ENCODE measurements at places on chromosomes 5 and 9.

GRCh38 chr5:143515829-143516228 is 112.3 kb upstream of the NR3C1 start:
- no peak for DNase-seq

DNA sequence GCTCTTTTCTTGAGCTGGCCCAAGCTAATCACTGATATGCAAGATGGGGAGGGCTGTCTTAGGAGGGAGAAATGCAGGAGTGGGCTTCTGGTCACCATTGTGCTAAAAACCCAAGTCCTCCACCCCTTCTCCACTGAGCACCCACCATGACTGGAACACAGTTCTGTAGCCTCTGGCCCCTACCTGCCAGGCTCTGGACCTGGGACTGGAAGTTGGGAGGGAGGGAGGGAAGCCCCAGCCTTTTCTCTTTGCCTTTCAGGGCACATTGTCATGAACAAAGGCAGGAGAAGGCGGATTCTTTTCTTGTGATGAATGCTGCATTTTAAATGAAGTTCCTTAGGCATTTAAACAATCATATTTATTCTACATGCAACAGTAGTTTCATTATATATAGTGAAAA is 559.1 kb upstream of the TRPC7 start:
- no peak for DNase-seq

GRCh38 chr9:21357479-21358460 is 7.1 kb upstream of the IFNA6 start:
- no peak for DNase-seq

DNA sequence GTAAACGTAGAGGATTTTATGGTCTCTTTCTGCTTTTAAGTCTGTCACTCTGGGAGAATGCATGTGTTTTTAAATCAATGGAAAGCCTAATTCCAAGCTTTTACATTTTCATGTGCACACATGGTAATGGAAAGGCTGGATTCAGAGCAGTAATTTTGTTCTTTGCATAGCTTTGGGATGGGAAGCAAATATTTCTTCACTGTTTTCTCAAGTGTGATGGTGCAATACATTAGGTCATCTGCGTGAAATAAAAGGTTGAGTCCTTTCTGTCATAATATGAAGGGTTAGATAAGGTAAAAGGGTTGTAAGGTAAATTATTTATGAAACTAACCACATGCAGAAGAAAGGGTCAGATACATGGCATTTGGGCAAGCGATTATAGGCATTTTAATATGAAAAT is 88.2 kb upstream of the NR3C1 start:
- no peak for DNase-seq

GRCh38 chr5:179998485-179998884 is 73.1 kb downstream of the RNF130 start:
- no peak for DNase-seq

GRCh38 chr5:151585970-151586369 is 5.2 kb downstream of the FAT2 start:
- DNase-seq = no peak

DNA sequence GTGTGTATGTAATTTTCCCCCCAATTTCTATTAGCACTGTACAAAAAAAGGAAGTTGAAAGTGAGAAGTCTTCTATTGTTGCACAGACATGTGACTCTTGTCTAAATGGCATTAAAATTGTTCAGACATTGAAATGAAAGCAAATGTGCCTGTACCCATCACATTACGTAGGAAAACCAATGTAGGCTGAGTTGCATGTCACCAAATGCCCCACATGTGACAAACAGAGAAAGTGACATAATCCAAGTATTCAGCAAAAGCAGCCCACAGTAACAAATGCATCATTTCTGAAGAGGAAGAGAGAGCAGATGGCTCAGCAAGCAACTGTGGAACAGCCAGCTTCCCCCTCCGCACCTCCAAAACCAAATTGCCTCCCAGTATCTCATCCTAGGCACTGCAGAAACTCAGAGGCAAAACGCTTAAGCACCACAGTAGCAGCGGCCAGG is 161.5 kb upstream of the NR4A3 start:
- DNase-seq = no peak

GRCh38 chr9:70607329-70607728 is 192.9 kb upstream of the KLF9 start:
- no peak for DNase-seq

DNA sequence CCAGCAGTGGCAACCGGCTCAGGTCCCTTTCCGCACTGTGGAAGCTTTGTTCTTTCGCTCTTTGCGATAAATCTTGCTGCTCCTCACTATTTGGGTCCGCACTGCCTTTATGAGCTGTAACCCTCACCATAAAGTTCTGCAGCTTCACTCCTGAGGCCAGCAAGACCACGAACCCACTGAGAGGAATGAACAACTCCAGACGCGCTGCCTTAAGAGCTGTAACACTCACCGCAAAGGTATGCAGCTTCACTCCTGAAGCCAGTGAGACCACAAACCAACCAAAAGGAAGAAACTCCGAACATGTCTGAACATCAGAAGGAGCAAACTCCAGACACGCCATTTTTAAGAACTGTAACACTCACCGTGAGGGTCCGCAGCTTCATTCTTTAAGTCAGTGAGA is 103.5 kb downstream of the GLIS3 start:
- DNase-seq = no peak

DNA sequence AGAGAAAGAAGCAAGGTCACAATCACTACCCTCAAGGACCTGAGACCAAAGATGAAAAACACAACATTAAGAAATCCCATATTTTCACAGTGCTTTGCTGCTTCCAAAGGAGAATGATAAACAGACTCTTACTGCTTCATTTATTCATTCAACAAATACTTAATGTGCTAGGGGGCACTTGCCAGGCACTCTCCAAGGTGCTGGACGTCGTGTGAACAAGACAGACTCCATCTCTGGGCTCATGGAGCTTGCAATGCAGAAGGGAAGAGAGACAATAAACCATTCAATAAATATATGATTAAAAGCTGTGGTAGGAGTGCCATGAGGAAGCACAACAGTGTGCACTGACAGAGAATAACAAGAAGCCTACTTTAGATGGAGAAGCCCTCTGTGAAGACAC is 327.7 kb downstream of the CDK5RAP2 start:
- no peak for DNase-seq

DNA sequence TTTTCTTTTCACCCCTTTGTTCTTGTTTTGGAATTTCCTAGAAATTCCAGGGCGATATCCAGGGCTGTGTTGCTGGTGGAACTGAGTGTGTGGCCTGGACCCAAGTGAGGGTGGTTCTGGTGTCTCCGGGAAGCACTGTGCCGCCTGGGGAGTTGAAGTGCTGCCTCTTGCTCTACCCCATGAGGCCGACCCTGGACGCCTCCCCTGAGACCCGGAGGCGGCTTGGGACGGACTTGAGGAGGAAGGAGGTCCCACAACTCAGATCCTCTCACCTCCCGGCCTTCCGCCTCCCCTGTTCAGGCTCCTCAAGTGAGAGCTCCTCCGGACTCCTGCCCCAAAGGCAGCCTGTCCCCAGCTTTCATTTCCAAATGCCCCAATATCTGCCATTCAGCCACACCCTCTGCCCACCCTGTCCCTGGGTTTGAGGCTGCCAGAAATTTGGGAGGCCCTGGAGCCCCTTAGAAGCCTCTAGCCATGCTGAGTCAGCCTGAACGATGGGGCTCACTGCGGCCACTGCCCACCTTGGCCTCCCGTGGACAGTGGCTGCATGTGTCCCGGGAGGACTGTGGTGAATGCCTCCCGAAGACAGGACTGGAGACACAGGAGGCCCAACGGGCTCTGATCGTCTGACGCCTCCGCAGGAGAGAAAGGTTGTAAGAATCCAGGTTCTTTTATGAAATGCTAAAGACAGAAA is 42.6 kb upstream of the SLC6A19 start:
- no peak for DNase-seq

All from hematopoietic multipotent progenitor cell treated with erythropoietin and hydrocortisone succinate and interleukin-3 and kit ligand, for 8 days (in vitro differentiated cells).